Ovary (tissue), 10 donors: ENCODE measurements at places on chromosomes 3 and 15. TPM values are rescaled to one million over a fixed set of nuclear protein-coding genes. Genes with fewer than 3 reads are reported as not detected.

DNA sequence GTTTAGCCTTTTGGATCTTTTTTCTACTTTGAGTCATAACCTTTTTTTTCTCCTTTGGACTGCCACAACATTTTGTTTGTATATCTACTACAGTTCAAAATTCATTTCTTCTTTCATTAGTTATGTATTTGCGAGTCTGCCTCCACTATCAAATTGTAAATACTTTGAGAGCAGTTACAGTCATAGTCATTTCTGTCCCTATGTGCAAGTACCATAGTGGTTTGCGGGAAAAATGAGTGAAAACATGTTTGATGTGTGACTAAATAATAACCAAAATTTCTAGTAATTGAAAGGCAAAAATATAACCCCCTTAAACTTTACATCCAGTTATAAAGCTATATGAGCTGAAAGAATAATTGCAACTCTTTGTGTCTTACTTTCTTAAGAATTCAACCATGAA, 45.8 kb upstream of the CCDC50 start:
- no peak for DNase-seq

DNA sequence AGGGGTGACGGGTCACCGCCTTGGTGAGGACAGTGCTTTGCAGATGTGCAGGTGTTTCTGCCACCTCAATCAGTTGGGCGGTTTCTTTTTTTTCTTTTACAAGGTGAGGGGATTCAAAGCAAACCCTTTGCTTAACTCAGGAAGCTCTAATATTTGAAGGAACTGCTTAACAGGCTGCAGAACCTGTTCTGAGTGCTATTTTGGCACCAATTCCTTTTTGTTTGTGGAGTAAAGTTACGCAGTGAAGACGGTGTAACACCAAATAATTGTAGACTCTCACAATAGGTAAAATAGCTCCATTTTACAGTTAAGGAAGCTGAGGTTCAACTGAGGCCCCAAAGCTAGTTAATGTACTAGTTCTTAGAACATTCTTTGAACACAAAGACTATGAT, 6.6 kb downstream of the GHRL start:
- no peak for DNase-seq

GRCh38 chr3:152745646-152746045, 89.3 kb upstream of the P2RY1 start:
- no peak for DNase-seq

DNA sequence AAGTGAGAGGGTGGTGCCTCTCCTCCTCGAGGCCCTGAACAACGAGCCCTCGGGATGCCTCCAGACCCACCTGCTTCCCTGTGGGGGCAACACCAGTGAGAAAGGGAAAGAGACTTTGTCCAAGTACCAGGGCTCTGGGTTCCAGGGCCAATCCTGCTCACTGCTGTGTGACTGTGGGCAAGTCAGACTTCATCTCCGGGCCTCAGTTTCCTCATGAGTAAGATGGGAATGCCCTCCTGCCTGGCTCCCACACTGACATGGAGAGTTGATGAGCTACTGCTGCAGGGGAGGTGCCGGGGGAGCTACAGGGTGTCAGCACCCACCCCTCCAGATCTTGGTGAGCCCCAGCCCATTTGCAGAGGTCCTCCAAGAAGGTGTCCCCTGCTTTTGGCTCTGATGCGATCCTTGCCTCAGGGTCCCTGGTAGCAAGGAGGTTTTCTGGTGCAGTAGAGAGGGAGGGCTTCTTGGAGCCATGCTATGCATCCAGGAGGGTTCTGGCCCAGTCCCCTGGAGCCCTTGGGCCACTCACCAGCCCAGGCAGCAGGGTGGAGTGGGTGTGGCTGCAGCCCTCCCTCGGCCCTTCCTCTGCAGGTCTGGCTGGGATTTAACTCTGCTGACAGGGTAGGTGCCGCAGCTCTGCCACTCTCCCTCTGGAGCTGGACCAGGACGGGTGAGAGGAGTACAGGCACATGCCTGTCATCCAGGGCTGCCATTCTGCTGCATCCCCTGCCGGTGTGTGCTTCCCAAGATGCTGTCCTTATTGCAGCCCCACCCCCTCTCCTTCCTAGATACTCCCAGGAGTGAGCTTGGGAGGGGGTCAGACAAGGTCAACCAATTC, 26.9 kb downstream of the LOXL1 start:
- no peak for DNase-seq

DNA sequence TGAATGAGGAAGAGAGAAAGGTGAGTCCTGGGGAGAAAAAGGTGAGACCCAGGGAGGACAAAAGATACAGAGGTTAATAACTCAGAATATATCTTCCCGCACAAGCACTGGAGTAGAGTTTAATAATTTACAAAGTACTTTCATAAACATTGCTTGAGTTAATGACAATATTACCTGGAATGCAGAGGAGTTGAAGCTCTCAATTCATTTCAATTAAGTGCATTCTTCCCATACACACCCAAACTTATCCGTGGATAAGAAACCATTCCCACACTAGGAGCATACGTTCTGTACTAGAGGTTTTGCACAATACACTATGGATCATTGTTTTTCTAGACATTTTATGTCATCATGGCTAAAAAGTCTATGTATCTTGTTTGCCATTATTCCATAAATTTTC, 23.3 kb upstream of the KNG1 start:
- no peak for DNase-seq

The LDHAL6B gene
- polyA plus RNA-seq: not detected

DNA sequence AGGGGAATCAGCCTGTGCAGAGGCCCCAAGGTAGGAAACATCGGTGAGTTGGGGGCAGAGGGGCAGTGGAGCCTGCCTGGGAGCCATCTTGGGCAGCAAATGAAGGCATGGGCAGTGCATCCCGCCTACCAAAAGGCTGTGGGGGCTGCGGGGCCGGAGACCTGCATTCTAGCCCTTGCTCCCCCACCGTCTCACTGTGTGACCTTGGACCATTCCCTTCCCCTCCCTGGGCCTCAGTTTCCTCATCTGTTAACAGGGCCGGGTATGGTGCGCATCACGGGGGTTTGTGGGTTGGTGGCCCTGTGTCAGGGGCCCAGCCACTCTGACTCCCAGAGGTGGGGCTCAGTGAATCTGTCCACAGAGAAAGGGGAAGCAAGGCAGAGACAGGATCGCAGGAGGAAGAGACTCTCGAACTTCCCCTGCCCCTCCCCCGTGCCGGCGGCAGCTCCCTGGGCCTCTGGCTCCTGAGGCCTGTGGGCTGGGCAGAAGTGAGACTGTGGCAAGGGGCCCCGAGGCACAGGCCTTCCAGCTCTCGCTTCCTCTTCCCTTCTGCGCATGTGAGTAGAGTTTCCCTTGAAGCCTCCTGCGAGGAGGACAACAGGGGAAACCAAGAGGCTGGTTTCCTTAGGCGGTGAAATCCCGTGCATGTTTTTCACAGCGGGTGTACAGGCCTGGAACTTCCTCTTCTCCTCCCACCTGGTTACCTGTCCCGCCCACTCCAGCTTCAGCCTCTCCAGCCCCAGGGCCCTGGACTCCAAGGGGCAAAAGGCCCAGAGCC, 42.9 kb downstream of the IDH2 start:
- no peak for DNase-seq

The HIGD2B gene
- not detected for polyA plus RNA-seq

GRCh38 chr3:158781849-158782248, 20.0 kb upstream of the MFSD1 start:
- no peak for DNase-seq

The ATP13A5 gene
- not detected for polyA plus RNA-seq

GRCh38 chr3:31254483-31254882, 278.2 kb upstream of the STT3B start:
- no peak for DNase-seq

- no peak for DNase-seq
These were observed 79.7 kb downstream of the FBN1 start for GRCh38 chr15:48565560-48566482.

The GOLGA8N gene
- 9.2 TPM for polyA plus RNA-seq

DNA sequence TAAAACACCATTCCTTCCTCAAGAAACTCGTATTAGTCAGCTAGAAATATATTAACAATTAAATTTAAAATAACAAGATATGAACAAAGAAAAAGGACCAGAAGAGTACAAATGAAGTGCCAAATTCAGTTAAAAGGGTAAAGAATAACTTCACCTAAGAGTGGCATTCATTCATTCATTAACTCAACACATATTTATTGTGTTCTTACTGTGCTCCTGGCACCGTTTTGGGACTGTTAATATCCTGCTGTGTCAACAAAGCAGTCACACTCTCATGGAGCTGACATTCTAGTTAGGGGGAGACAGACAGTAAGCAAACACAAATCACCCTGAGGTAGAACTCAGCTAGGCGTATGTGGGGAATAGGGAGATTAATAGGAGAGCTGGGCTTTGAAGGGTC, 123.6 kb upstream of the DPPA4 start:
- DNase-seq: no peak

The OIP5 gene
- 1.5 TPM for polyA plus RNA-seq

DNA sequence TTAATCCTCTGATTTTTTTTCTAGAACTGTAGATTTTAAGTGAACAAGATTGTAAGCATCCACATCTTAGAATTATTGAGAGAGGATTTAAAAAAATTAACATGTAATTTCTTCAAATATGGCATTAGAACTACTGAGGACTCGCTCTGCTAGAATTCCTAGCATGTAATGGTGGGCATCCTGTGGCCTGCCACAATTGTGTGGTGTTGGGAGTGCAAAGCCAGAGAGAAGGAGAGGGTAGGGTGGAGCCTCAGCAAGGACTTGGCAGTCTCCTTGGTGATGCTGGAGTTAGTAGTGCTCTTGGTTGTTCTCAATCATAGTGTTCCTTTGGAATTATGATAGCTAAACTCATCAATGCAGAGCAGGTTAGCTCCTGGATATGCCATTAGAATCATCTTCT, 443.9 kb upstream of the TBL1XR1 start:
- DNase-seq: no peak

- DNase-seq: no peak
These were observed 21.7 kb downstream of the DUSP7 start for GRCh38 chr3:52034651-52035050.

The SLC12A1 gene
- not detected for polyA plus RNA-seq

GRCh38 chr3:67067251-67067650, 69.1 kb downstream of the KBTBD8 start:
- DNase-seq: no peak

- no peak for DNase-seq
These were observed 27.1 kb downstream of the EHD4 start for GRCh38 chr15:41945221-41945620.

GRCh38 chr15:71634820-71635560, 175.4 kb upstream of the NR2E3 start:
- DNase-seq: no peak

GRCh38 chr3:57335283-57335938, 42.9 kb upstream of the ASB14 start:
- no peak for DNase-seq

DNA sequence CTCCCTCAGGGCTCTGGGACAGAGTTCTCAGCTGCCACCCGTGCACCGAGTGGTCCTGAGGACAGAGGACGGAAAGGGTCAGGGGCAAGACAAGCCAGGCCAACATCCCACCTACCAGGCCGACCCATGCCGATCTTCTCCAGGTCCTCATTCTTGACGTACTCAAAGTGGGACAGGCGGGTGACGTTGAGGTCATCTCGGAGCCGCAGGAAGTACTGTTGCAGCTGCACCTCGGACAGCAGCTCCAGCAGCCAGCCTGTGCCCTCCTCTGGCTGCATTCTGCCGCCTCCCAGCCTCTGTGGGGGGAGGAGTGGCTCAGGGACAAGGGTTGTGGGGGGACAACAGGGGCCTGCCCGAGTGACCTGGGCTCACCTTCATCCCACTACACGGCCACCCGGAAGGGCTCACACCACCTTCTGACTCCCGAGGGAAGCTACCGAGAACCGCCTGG, 20.0 kb downstream of the TNK2 start:
- no peak for DNase-seq

DNA sequence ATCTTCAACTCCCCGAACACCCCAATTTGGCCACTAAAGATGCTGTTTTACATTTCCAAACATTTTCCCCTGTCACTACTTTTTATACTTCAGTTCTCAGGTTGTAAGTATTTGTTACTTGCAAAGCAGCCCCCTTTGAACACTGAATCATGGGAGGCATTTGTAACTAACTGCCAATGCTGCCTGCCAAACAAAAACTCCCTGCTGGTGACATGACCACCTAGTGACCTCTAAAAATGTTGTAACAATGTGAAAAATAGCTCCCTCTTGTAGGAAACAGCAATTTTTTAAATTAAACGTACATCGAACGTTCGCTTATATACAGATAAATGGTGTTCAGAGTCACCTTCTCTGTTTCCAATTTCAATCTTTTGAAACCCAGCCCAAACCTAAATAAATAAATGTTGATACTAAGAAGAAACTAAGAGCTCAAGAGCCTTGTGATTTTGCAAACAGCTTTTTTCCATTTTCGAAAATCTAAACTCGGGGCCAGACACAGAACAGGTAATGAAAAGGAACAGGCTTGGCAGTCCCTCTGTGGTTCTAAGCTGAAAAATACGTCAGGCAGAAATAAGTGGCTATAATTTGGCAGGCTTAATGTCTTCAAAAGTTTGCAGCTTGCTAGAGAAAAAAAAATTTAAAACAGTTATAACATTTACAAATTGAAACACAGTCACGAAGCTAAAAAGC, 268.6 kb upstream of the WNT5A start:
- no peak for DNase-seq

DNA sequence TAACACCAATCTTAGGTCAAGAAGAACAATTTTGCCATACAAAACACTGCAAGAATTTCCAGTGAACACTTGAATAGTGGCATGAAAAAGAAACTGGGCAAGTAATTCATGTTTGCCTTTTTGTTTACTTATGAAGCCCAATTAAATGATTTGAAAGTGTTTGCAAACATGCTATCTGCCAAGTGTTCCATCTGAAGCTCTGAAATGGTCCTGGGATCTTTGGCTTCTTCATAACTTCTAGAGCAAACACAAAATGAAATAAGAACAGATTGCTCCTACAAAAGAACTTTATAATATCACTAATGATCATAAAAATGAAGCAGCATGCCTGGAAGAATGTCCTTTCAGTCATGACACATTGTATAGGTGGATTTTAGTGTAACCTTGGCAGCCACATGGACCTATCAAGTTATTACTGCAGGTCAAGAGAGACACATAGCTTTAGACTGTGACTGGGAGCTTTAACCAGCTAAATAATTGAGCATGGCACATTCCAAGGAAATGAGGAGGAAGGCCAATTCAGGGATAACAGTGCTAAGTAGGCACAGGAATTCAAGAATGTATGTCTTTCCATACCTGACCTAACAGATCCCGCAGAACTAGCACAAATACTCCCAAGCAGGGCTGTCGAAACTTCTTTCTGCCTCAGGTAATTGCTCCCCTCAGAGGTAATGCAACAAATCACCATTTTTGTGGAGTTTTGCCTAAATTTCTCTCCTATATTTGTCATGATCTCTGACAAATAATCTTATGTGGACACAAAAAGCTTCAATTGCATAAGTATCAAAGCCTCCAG, 144.6 kb downstream of the DUT start:
- no peak for DNase-seq

The PRSS50 gene
- polyA plus RNA-seq: not detected

DNA sequence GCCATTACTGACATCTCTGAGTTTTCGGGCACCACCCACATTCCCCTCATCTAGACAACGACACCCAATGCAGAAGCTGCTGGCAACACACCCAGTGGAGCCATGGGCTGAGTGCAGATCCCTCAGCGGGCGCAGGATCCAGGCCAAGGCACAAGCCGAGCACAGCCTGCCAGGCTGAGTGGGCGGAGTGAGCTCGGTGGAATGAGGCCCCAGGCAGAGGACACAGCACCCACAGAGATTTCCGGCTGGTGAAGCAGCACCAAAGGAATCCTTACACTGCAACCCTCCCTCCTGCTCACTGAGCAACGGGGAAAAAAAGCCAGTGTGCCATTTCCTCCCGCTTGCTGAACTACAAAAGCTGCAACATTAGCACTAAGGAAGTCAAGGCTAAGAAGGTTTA, 34.3 kb downstream of the ZMAT3 start:
- no peak for DNase-seq
